ENCODE measurements at places on chromosomes 2 and 18.

GRCh38 chr2:240179186-240179815, 38.8 kb upstream of the OTOS start:
- no peak for DNase-seq

GRCh38 chr18:21194871-21195771, 46.9 kb upstream of the GREB1L start:
- DNase-seq = no peak

- DNase-seq = no peak
Measured at GRCh38 chr18:24470022-24470618, 9.7 kb downstream of the HRH4 start.

DNA sequence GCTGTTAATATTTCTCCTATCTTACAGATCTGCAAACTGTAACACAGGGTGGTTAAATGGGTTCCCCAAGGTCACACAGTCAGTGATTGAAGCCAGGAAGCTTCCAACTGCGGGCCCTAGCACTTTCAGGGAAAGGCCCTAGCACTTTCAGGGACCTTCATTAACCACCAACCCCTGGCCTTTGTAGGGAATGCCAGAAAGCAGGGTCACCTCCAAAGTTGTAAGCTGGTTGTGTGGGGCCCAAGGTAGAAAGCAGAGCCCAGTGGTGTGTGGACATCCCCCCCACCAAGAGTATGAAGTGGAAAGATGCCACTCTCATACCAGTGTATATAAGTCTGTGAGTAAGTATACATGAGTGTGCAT, 4.4 kb downstream of the DLX2 start:
- no peak for DNase-seq

DNA sequence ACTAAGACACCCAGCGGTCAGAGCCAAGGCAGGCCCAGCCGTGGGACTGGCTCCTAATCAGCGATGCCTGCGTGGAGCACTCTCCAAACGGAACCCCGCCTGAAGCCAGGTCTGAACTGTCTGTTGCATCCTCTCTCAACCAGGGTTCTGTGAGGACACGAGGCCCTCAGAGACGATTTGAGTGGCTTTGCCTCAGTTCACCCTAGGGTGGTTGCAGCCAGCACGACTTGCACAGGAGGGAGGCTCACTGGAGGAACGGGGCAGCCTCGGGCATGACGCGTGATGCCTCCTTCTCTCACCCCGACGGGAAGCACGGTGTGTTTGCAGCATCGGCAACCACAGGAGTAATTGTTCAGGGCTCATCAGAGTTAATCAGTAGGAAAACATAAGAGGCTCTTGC, 336.4 kb downstream of the EIPR1 start:
- DNase-seq = no peak

- DNase-seq = no peak
Measured at GRCh38 chr2:12219761-12220160, 473.3 kb downstream of the LPIN1 start.

DNA sequence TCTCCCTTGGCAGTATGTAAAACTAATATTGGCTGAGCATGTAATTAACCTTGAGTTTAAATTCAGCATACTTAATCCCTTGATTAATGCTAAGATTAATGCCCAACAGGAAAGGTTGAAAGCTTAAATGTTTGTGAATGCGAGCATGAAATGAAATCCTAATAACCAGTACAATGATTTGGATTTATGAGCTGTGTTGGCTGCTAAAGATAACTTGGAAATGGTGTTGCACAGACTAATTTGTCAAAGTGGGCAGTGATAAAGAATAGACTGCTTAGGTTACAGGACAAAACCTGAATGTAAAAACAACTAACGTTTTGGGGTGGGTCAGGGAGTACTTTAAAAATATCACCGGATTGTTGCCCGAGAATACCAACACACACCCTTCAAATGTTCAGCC, 70.6 kb downstream of the MGAT5 start:
- DNase-seq = no peak

DNA sequence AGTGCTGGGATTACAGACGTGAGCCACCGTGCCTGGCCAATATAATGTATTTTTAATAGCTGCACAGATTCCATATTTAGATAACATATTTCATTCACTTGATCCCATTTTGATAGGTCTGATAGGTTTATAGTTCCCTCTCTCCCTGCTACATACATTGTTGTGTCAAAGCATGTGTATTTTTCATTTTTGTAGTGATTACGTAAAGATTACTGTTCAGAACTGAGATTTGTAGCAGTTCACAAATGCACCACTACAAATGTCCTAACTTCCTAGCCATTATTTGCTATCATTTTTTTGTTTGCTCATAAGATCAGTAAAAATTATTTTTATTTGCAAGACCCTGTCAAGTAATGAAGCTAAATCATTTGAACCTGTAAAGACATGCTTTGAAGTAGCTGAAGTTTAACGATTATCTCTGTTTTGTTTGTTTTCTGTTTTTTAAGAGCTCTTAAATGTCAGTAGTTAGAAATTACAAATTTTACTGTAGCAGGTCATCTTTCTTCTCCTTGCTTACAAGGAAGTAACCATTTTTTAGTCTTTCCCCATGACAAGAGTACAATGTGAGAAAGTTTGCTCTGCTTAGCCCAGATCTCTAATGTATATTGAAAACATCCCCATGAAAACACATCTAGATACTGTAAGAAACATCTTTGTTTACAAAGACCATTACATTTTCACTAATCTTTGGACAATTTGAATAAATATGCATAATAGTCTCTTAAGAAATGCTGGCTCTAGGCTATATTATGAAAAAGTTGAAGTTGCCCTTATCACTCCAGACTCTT, 54.1 kb downstream of the EML4 start:
- no peak for DNase-seq

DNA sequence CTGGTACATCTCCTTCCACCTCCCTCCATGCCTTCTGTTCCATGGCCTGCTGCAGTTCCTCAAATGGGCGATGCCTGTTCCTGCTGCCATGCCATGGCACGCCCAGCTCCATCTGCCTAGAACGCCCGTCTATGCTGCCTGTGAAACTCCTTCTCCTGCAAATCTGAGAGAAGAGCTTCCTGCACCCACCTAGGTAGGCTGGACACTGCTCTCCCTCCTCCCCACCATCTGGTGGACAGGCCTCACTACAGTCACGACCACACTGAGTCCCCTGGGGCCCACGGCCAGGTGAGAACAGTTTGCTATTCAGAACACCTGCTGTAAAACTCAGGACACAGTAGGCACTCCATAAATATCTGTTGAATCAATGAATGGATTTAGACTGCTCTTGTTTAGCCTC, 92.4 kb downstream of the LAMA1 start:
- no peak for DNase-seq

DNA sequence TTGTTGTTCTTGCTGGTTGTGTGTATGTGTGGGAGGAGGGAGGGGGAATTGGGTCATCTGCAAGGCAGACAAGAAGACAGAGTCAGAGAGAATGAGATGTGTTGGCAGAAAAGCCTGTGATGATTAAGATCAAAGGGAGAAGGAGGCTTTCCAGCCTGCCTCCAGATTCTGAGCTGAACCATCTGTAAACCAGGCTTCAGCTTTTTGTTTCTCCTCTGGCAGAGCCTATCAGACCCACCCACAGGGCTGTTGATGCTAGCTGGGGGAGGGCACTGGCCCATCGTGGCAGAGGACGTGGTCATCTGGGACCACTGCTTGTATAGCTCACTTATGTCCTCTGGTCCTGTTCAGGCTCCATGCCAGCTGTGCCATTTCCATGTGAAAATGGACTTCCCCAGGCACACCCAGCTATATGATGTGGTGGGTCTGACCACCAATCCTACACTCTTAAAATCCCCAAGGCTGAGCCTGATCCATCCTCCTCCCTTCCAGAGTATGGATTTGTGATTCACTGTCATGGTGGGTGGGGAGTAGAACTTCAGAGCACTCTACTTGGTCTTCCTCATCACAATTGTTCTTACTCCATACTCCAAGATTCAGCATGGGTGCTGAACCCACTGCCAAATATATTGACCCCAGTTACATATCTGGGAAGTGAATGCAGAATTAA, 27.8 kb upstream of the COL6A3 start:
- no peak for DNase-seq
